ENCODE measurements at places on chromosomes 5 and 9.

DNA sequence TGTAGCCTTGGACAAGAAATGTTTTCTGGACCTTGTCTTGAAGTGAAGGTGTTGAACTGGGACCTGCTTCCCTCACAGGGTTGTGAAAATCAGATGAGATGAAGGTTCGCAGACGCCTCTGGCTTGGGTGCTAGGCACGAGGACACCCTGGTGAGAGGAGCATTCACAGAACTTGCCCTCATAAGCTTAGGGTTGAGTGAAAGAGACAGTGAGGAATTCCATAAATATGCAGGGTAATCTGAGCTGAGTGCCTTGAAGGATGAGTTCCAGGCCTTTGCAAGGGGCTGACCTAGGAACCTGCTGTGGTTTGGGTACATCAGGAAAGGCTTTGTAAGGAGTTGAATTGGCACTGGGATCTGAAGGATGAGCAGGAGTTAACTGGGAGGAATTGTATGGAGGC is 75.7 kb upstream of the SAP30L start:
- DNase-seq = no peak

DNA sequence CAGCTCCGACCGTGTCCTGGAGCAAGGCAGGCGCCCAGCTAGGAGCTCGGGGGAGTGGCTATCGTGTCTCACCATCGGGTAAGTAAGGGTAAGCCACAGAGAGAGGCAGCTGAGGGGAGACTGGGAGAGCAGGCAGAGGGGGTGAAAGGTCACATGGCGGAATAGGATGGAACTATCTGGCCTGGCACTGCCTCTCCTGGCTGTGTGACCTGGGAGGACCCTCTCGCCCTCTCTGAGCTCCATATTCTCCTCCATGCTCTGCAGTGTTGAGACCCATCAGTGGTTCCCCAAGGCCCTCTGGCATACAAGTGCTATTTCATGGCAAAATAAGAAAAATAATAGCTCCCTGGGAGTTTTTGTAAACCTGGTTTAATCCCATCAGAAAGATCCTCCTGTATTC is 43.9 kb upstream of the ASS1 start:
- no peak for DNase-seq

- DNase-seq = no peak
Observed at GRCh38 chr9:82606071-82606470, 456.9 kb downstream of the RASEF start.

GRCh38 chr5:139611703-139612584 is 36.2 kb upstream of the CXXC5 start:
- peak; percentile 20 for DNase-seq

DNA sequence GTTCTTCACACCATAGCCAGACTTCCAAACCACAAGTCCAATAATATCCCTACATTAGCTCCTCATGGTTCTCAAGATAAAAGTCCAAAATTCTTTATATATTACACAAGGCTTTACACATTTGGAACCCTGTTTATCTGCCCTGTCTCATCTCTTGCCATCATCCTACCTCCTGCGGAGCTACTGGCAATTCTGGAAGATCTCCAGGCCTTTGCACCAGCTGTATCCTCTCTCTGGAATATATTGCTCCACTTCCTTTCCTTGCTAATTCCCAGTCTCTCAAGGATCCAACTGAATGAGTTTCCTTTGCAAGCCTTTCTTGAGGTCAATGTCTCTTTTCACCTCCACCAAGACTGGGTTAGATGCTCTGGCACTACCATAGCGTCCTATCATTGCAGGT is 41.3 kb upstream of the MIER3 start:
- no peak for DNase-seq

DNA sequence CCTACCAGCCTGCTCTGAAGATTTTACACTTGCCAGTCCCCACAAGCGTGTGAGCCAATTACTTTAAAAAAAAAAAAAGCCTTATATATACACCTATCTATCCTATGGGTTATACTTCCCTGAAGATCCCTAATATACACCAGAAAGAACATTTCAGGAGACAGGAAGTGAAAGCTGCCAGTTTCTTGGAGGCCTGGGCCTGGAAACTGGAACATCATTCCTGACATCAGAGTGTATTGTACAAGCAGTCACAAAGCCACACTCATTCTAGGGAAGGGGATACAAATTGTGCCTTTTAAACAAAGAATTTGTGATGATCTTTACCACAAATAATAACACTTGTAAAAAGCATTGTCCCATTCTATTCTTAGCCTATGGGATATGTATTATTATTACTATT is 98.3 kb upstream of the FBN2 start:
- DNase-seq = no peak

GRCh38 chr9:113057193-113057592 is 669 bp upstream of the ZFP37 start:
- DNase-seq = no peak

- no peak for DNase-seq
Observed at GRCh38 chr9:8632493-8632892, 832.9 kb upstream of the DMAC1 start.

- DNase-seq = no peak
Observed at GRCh38 chr9:34994260-34994899, 4.8 kb downstream of the DNAJB5 start.

DNA sequence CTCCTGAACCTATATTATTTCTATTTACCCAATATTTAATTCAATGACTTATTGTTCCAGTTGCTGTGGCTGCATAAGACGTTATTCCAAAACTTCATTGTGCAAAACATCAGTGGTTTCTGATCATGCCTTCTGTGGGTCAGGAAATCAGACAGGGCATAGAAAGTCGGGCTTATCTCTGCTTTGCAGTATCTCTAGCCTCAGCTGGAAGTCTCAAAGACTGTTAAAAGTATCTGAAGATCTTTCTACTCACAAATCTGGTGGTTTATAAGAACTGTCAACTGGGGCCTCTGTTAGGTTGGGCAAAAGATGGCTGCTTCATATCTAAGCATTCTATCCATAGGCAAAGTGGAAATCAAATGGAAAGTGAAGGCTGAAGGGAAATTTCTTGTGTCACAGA is 687.7 kb upstream of the ARRDC3 start:
- no peak for DNase-seq

- DNase-seq = no peak
Observed at GRCh38 chr5:19547640-19548039, 440.4 kb downstream of the CDH18 start.

DNA sequence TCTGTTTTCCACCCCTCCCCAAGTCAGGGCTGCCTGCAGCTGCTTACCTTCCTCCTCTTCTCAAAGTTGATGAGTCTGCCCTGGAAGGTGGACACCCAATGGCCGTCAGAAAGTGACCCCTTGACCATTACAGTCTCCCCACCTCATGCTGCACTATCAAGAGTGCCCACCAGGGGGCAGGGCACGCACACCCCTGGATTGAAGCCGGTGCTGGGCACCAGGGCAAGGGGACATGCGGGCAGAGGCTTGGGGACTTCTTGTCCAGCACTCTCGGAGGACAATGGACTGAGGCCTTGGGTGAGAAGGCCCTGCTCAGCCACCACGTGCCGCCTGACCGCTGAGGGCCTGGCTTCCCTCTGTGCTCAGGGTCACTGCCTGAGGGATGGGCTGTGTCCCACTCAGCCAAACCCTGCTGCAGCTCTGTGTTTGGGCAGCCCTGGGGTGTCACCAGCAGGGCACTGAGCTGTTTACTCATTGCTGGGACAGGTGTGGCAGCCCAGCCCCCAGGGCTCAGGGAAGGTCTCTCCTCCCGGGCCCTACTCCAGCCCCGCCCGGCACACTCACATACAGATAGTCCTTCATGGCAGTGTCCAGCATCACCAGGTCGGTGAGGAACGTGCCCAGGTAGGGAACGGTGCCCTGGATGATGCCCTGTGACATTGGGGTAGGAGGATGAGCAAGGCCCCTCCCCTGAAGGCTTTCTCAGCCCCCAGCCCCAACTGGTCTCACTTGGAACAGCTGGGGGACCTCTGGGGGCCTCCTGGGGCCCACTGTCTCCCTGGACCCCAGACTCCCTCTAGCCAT is 17.7 kb downstream of the RALGDS start:
- peak; percentile 77 for DNase-seq

DNA sequence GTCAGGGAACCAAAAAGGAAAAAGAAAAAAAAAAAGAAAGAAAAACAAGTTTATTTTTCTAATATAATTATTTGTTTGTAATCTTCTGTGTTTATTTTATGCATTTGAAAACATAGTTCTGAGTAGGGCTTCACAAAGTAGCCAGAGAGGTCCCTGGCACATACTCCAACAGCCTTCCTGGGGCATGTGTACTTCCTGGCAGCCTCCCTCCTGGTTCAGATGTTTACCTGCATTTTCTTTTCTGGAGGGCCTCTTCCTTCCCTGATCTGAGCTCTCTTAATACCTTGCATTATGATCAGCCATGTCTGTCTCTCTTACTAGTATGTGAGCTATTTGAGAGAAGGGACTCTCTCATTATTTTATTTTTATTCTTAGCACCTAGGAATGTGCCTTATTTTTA is 361.8 kb downstream of the KDM4C start:
- no peak for DNase-seq

DNA sequence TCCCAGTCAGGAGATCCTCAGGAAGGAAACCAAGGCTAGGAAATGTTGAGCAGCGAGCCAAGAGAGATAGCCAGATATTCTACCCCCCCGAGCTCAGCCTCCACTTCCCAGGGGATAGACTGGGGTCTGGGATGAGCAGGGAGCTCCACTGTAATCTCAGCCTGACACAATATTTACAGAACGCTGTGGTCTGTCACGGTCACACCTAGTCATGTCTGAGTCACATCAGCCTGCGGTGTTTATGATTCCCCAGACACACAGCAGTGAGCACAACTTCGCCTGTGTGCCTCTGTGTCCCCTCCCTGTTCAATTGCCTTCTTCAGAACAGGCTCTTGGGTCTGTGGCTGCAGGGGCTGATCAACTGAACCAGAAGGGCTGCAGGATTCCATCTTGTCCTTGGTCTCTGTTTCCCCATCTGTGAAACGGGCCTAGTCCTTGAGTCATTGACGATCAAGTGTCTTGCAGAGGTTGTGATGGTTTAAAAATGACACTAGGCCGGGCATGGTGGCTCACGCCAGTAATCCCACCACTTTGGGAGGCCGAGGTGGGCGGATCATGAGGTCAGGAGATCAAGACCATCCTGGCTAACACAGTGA is 8.6 kb upstream of the PRRX2 start:
- no peak for DNase-seq

DNA sequence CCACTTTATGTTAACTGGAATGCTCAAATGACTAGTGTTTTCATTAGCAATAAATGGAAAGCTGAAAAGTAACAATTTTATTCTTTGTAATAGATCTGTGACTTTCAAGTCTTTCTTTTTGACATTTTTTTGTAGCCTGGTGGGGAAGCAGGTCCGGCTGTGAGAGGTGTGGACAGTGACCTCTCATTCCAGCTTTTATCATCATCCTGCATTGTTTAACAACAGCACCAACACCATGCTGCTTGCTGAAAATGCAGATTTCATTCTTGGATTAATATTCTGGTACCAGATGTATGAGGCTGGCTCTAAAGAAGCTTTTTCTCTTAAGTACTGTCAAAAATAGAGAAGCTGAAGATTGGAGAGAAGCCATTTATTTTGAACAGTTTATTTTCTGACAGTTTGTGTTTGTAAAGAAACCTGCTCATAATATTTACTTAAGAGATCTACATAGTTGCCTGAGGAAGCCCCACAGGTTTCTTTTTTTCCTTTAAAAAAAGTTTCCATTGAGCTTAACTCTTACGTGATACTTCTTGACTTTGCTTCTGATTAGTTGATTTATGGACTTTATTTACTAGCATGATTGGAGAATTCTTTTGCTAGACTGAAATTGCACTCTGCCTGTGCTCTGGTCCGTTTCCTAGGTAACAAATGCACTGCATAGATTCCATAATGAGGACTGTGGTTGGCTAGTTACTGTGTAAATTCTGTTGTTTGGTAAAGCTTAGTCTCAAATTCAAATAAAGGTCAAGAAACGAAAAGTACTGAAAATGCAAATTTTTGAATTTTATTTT is 3.4 kb downstream of the KIAA1958 start:
- DNase-seq = no peak

DNA sequence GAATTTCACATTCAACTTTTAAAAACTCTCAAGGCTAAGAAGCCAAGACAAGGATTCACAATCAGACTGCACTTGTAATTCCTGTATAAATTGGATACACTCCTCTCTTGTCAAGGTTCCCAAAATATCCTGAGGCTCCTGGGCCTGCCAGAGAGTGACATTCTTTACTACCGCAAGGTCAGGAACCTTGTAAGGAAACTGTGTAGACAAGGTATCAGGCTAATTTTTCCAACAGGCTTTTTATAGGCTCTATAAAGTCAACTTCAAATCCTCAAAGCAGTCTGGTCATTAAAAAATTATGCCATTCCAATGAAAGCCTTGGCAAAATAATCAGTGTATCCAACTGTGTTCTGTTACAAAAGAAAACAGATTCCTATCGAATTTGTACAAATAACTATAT is 15.5 kb upstream of the PAIP1 start:
- no peak for DNase-seq

DNA sequence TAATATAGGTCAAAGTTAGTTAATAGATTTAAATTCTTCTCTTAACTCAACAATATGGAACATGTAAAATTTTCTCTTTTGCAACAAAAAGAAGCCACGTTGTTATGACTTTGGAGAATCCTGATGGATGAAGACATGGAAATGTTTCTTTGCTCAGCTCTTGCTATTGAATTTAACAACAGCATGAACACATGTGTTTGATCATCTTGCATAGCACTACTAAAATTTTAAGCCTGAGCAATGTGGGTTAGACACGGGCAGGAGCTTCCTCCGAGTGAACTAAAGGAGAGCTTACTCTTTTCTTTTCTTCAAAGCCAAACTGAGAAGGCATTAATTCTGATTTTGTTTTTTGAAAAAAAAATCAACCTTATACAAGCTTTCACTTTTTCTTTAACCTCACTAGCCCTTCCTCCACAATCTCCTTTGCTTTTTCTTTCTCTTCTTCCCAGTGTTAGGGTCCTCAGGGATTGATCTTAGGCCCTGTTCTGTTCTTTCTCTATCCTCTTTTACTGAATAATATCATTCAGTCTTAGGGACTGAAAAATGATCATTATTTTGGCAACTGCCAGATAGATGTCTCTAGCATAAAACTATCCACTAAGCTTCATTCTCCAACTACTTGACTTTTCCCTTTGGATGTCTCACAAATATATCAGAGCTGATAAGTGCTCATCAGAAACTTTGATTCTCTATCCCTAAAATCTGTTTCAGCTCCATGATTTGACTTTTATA is 36.9 kb downstream of the ADAMTS19 start:
- DNase-seq = no peak

DNA sequence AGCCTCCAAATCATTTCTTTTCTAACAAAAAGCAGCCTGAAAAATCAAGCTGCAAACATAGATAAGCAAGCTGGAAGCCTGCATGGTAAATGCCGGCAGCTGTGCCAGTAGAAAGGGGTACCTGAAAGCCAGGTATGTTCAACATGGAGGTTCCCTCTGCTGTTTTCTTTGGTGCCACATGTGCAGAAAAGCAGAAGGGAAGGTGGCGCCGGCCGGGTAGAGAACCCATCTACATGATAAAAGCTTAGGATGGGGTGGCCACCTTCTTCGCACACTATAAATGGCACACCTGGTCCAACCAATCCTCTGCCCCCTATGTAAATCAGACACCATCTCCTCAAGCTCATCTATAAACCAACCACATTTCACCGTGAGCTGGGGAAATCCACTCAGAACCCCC is 268.9 kb upstream of the IRX2 start:
- DNase-seq = no peak

- peak; percentile 3 for DNase-seq
Observed at GRCh38 chr5:749101-749670, 35.3 kb downstream of the ZDHHC11B start.

- no peak for DNase-seq
Observed at GRCh38 chr9:120306088-120306487, 273.9 kb downstream of the CDK5RAP2 start.
